ENCODE measurements at places on chromosomes 5 and 9.

- peak; percentile 14 for DNase-seq
Measured at GRCh38 chr5:173660481-173661280, 44.2 kb upstream of the BOD1 start.

DNA sequence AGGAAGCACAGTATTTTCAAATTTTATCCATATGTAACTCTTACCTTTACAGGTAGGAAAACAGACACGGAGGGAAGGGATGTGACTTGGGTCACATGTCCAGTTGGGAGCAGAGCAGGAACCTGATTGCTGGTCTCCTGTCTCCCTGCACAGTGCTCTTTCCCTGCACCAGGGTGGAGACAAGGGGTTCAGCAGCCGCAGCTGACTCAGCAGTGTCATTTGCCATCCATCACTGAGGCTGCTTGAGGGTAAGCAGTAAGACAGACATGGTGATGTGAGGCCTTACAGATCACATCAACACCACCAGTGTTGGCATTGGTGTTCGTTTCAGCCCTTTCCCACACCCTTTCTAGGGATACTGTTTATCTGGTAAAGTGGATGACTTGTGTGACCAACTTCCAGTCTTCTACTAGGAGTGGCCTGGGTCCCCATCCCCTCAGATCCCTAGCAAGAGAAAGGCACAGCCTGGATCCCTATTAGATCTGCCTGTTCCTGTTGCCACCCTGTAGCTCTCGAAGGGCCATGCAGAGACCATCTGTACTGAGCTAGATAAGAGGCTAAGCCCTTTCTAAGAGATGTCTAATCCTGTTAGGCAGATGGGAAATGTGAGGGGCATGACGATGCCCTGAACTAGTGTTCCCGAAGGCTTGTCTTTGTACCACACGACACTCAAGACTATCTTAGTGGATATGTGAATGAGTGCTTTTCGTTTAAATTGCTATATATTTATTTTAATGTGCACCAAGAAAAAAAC is 29.1 kb downstream of the FRMPD1 start:
- DNase-seq = no peak

DNA sequence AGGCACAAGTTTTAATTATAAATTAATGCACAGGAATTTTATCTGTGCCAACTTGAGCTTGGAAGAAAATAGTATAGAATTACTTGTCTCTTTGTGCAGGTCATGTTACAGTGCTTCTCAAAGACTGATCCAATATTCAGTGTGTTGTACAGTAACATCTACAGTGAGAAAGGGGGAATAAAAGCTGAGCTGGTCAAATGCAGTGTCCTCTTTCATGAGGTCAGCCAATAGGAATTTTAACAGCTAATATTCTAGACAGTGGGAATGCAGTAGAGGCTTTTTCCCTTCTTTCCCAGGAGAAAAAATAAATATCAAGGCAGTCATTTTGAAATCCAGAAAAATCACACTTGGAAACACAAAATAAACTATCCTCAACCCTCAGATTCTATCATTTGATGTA is 95.7 kb upstream of the ITGA1 start:
- DNase-seq = no peak

DNA sequence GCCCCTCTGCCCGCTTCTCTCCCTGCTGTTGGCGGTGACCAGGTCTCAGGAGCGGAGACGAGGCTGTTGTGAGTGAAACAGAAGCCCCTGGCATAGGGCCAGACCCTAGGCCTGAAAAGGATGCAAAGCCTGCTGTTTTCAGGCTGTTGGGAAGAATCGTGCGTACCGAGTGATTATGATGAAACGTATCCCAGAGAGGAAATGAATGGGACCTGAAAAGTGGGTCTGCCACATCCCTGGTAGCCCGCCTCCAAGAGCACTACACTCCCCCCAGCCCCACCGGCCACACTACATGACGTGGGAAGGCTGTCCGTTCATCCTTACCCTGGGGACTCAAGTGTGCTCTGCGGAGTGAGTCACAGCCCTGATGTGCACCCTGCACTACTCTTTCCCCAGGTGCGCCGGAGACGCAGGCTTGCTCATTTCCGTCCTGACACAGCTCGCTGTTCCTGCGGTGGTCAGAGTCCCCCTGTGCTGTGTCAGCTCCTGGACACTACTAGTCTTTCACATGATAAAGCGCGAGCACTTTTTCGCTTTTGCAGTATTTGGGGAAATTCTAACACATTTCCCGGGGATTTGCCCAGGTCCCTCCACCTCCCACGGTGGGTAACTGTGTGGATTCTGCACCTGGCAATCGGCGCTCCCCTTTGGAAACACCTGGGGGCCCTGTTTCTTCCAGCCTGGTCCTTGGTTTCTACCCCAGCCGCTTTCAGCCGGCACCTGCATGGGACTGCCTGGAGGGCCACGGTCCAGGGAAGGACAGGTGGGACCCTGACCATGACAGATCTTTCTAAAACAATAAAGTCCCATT is 91.5 kb downstream of the ANKRD33B start:
- DNase-seq = no peak

DNA sequence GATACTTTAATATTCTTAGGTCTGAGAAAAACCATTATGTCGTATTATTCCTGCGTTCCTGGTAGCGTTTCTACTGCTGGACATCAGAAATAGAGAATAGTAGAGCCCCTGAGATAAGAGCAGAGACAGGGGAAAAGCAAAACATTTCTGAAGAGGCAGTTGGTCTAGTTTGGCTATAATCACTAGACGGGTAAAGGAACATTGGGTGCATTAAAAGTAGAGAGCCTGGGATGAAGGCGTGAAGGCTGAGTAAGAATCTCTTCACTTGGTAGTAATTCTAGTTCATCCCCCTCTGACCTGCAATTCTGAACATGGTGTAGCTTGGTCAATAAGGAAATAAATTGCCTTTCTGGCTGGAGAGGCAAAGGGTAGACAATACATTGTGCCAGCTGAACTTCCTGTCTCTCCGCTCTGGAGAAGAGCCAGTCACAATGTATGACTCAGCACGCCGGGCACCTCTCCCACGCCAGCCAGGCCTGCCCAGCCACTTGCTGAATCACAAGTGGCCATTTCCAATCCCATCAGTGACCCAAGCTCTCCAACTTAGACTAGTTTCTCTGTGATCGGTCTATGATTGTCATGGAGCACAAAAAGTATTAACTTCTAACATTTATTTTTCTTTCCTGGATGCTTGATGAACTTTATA is 75.4 kb downstream of the STK32A start:
- peak; percentile 49 for DNase-seq

- no peak for DNase-seq
Measured at GRCh38 chr5:30592833-30593232, 600.7 kb upstream of the CDH6 start.

DNA sequence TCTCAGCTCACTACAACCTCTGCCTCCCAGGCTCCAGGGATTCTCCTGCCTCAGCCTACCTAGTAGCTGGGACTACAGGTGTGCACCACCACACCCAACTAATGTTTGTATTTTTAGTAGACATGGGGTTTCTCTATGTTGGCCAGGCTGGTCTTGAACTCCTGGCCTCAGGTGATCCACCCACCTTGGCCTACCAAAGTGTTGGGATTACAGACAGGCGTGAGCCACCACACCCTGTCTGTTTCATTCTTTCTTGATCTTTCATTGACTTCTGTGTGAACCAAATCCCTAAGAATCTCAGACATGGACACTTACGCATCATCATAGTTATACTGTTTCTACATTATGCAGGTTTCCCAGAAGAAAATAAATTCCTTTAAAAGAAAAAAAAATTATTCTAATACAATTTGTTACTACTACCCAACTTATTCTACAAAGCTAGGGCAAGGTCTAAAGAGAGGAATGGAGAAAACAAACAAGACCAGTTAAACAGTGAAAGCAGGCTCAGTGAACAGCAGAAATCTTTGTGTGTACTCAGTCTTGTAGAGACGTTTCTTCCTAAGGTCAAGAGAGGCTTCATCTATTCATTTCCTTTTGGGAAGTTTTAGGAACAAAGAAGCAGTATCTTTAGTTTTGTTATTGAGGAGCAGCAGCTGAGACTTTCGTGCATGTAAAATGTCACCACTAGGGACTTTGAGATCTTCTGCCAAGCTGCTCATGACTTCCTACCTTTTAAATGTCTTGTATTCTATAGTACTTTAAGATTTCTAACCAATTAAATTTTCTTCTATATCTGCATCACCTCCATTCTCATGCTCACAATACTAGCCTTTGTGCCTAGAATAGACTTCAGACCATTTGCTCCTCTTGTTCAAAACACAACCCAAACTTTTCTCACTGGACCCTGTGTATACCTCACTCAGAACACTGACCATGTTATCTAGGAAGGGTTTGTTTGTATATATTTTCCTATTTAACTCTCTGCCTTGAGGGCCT is 5.6 kb upstream of the HMGCR start:
- no peak for DNase-seq

GRCh38 chr5:174990909-174991308 is 266.5 kb downstream of the MSX2 start:
- no peak for DNase-seq

DNA sequence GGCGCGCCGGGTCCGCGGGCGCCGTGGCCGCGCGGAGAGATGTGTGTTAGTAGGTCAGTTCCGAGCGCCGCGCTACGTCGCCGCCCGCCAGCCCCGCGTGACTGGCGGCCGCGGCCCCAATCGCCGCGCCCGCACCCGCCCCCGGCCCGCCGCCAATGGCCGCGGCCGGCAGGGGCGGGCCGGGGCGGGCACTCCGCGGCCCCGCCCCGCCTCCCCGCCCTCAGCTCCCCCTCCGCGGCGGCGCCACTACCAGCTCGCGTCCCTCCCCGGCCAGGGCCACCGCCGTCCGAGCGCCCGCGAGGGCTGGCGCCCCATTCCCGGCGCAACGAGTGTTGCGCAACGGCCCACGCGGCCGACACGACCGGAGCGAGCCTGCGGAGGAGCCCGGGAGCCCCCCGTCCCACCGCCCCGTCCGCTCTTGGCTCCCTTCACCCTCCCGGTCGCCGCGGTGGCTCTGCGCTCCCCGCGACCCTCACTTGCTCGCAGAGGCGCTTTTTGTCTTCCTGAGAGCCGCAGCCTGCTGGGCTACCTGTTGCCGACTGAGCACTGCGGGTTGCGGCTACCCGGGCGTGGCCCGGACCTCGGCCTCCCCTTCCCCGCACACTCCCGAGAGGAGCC is at the start of gene NFIL3:
Gene NFIL3, minus strand, starts transcription at position 48 of the 618 bp plus-strand sequence. CDS start 13,098 bp downstream, outside the sequence.
- DNase-seq = peak; percentile 83

DNA sequence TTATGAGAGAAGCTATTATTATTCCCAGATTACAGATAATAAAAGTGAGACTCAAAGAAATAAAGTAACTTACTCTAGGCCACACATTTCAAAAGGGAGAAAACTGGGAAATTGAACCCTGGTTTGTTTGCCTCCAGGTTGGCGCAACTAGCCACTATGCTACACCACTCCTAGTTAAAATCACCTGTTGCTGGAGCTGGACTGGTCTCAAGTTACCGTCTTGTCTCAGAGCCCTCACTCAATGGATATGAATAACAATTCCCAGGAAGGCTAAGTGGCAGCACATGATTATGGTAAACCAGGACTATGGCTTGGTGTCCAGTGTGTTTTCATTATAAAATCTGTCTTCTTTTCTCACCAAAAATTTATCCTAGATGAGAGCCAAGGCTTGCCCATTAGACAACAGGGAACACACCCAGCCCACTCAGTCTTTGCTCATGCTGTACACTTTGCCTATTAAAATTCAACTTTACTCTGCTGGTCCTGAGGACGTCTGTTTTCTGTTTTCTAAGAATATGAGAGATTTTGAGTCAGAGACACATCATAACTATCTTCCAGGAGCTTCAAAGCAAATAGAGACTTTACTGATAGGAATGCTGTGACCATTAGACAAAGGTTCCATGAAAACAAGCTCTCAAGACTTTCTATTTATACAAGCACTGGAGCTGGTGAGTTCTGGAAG is 58.1 kb downstream of the ADRB2 start:
- no peak for DNase-seq

- DNase-seq = no peak
Measured at GRCh38 chr5:39369123-39369815, 5.0 kb upstream of the C9 start.

- no peak for DNase-seq
Measured at GRCh38 chr5:38323645-38324295, 65.4 kb downstream of the EGFLAM start.

- DNase-seq = peak; percentile 18
Measured at GRCh38 chr5:35856765-35857351, at the start of gene IL7R. TSS of gene IL7R (plus strand) at chr5:35856891. CDS start at chr5:35856978, 87 bp downstream.

GRCh38 chr9:125812403-125812802 is 65.2 kb downstream of the PBX3 start:
- no peak for DNase-seq

GRCh38 chr5:14962604-14963003 is 91.0 kb upstream of the ANKH start:
- no peak for DNase-seq

- DNase-seq = no peak
Measured at GRCh38 chr5:157384971-157385709, 74.9 kb upstream of the NIPAL4 start.

- DNase-seq = no peak
Measured at GRCh38 chr9:81202292-81202691, 487.1 kb downstream of the TLE1 start.

DNA sequence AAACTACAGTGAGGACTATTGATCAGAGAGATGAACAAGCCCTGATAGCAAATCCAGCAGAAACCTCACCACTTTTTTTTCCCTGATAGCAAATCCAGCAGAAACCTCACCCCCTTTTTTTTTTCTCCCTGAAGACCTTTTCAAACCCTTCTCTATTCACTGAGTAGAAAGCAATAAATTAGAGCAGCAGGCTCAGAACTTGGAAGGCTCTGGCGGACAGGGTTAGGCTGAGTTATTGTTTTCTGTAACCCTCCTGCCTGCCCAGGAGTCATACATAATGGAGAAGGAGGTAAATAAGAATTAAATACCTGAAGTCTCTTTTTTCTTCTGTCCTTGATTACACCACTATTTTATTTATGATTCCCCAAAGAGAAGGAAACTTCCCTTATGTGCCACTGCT is 136.3 kb upstream of the SNX2 start:
- no peak for DNase-seq

DNA sequence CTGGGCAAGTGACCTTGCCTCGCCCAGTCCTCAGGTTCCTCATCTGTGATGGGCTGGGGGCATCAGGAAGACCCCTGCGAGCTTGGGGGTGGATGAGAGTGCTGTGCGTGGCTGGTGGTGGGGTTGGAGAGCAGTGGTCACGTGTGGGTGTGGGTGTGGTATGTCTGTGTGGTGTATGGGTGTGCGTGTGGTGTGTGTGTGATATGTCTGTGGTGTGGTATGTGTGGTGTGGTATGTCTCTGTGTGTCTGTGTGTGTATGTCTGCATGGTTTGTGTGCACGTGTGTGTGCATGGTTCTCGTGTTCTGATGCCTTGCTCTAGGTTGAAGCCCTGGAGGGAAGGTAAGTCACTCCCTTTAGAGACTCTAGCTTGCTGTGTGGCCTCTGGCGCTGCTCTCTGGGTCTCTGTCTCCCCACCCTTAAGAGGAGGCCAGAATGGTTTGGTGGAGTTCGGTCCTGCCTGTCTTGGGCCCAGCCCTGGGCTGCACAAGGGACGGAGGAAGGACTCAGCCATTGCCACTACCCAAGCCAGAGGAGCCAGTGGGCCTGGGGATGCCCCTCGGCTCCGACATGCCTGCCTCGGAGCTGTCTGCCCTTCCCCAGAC is 87.0 kb downstream of the RXRA start:
- DNase-seq = no peak

GRCh38 chr9:90325913-90326653 is 316.5 kb downstream of the DIRAS2 start:
- DNase-seq = no peak
